Spleen (tissue), 13 donors: ENCODE measurements at places on chromosomes 5 and 9. TPM values are rescaled to one million over a fixed set of nuclear protein-coding genes. Genes with fewer than 3 reads are reported as not detected.

- DNase-seq: no peak
Observed at GRCh38 chr9:7089406-7090193, 331.8 kb downstream of the KDM4C start.

DNA sequence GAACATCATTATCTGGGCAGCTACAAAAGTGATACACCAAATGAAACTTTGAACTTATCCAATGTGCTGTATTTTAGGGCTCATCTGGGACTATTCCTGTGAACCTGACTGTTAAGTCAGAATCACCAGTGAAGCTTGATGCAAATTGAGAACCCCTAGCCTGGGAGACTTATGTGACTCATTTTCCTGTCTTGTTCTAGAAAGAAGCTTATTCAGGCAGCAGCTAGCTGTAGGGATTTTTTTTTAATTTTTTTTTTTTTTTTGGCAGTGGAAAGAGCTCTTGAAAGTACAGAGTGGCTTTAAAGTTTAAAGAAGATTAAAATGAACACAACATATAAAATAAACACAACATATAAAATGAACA lies 81.1 kb upstream of the TNFAIP8 start:
- no peak for DNase-seq

DNA sequence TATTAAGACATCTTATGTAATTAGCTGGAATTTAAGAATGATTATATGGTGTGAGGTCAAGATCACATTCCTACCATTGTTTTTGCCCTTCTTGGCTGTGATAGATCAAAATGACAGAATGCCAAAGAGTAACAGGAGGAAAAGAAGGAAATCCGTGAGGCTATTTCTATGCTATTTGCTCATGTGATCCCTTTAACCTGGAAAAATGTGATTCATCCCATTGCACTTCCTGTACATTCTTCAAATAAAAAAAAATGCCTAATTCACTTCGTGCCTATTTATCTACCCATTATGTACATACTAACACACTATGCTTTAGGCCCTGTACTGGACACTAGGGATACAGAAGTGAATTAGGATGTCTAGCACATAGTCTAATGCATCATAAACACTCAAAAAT lies 154.1 kb upstream of the PAPPA start:
- no peak for DNase-seq

- no peak for DNase-seq
Observed at GRCh38 chr9:122827761-122828093, 661 bp downstream of the PDCL start.

DNA sequence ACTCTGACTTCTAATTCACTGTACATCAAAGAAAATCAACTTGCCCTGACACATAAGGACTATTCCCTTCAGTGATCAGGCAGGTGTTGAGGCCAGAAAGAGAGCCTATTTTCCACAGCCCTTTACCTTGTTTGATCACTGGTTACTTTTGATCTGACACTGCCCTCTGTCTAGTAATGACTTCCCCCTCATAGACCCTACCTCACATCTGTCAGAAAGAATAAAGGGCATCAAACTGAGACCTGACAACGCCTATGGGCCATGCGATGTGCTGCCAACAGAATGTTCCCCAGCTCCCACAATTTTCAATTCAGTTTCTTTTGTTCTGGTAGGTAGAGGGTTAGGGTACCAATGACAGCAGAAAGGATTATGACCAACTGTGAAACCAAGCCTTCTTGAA lies 47.7 kb downstream of the FBXL17 start:
- DNase-seq: no peak

GRCh38 chr9:124126648-124127646 lies 115.4 kb downstream of the LHX2 start:
- DNase-seq: peak; percentile 93

- no peak for DNase-seq
Observed at GRCh38 chr9:111759762-111760639, 34.7 kb downstream of the SHOC1 start.

- no peak for DNase-seq
Observed at GRCh38 chr9:105431424-105432246, 16.2 kb upstream of the FSD1L start.

DNA sequence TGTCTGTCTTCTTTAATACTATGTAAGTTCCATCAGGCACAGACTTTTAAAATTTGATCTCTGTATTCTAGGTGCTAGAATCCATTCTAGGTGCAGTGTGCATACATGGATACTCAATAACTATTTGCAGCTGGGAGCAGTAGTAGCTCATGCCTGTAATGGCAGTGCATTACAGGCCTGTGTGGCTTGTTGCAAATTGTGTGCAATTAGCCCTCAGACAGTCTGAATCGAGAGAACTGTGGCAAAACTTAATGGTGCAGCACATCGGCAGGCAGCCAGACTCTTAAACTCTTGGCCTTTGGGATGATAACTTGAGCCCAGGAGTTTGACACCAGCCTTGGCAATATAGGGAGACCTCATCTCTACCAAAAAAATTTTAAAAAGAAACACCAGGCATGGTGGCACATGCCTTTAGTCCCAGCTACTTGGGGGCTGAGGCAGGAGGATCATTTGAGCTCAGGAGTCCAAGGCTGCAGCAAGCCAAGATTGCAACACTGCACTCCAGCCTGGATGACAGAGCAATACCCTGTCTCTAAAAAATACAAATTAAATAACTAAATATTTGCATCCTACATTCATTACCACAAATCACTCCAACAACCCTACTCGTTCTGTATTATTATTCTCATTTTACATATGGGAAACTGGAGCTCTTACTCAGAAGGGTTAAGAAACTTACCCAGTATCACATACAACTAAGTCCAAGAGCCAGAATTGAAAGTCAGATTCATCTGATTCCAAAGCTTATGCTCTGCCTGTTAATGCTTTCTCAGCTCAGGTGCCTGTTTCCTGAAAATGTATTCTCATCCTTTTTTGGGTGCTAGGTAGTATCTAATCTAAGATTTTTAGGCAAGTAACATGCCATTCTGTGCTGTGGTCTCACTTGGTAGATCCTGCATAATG lies 30.1 kb downstream of the PRKACG start:
- no peak for DNase-seq

GRCh38 chr5:37940931-37941623 lies 101.2 kb upstream of the GDNF start:
- DNase-seq: no peak

DNA sequence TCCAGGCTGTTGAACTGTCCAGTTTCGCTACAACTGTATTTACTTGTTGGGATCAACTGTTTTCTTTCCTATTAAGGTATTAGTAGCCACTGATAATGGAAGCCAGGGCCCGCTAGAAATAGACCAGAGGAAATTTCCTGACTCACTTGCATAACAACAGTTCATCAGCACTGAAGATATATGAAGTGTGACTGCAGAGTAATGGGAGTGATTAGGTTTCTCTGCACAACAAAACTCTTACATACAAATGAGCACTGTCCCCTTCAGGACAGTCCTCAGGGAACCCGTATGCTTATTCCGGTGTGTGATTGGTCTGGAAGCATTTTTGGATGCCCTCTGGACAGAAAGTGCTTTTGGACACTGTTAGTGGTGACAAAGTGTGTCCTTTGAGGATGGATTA lies 55.3 kb downstream of the LIX1 start:
- no peak for DNase-seq

DNA sequence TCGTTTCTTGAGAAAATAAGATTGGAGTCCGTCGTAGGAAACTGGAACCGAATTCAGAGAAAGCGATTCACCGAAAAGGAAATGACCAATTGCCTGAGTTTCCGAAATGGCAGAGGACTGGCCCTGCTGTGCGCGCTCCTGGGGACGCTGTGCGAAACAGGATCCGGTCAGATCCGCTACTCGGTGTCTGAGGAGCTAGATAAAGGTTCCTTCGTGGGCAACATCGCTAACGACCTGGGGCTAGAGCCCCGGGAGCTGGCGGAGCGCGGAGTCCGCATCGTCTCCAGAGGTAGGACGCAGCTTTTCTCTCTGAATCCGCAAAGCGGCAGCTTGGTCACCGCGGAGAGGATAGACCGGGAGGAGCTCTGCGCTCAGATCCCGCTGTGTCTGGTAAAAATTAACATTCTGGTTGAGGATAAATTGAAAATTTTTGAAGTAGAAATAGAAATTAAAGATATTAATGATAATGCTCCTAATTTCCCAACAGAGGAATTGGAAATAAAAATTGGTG lies 379 bp downstream of the PCDHGA3 start:
- DNase-seq: no peak

- DNase-seq: no peak
Observed at GRCh38 chr9:5688109-5688508, 59.2 kb downstream of the RIC1 start.

GRCh38 chr9:27888661-27889295 lies 315.5 kb upstream of the C9orf72 start:
- peak; percentile 73 for DNase-seq

GRCh38 chr5:179880066-179880650 lies 21.5 kb upstream of the MRNIP start:
- DNase-seq: peak; percentile 59

GRCh38 chr9:16155878-16156277 lies 603.0 kb downstream of the CCDC171 start:
- DNase-seq: no peak

- no peak for DNase-seq
Observed at GRCh38 chr5:137075163-137075970, 423.8 kb downstream of the SPOCK1 start.

Gene RAD23B
- total RNA-seq: 91.9 TPM

Gene GPR150
- not detected for total RNA-seq

Gene COL15A1
- total RNA-seq: 3.5 TPM

Gene ZNF883
- total RNA-seq: 1.0 TPM

Gene CDH18
- not detected for total RNA-seq
